ENCODE measurements at places on chromosomes 2 and 18.

DNA sequence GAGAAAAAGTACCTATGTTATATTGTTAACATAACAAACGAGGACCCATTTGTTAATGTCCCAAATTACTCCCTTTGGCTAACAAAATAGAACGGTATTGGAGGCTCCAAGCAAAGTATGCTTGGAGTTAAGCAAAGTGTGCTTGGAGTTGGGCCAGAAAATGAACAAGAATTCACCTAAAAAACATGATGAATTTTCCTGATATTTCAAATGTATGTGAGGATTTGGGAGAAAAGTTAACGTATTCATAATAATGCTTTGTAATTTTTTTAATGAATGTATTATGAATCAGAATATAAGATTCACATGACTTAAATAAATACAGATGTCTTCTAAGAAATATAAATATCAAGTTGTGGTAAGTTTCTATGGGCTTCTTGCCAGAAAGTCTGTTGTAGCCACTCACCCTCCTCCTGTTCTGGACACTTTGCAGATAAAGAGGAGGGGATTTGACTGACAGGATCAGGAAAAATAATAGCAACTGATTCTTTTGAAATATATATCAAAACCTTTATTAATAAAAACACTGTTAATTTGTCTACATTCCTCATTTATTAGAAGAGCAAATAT is 423.7 kb upstream of the MMADHC start:
- DNase-seq = no peak

DNA sequence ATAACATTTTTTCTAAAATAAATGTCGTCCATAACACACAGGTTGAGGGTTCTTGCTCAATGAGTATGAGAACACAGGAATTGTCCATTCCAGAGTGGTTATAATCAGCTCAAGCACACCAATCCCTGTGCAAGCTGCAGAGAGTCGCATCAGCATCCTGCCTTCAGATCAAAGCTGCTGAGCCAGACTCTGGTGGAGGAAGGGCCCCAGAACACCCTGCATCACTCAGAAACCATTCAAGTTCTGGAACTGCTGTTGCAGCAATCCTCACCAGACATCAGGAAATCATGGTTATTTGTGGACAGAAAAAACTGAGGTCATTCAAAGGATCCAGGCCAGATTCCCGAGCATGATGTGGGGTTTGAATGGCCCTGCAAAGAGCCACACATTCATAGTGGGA is 44.5 kb downstream of the DNER start:
- no peak for DNase-seq

GRCh38 chr2:178188466-178188865 is 5.8 kb upstream of the OSBPL6 start:
- no peak for DNase-seq

DNA sequence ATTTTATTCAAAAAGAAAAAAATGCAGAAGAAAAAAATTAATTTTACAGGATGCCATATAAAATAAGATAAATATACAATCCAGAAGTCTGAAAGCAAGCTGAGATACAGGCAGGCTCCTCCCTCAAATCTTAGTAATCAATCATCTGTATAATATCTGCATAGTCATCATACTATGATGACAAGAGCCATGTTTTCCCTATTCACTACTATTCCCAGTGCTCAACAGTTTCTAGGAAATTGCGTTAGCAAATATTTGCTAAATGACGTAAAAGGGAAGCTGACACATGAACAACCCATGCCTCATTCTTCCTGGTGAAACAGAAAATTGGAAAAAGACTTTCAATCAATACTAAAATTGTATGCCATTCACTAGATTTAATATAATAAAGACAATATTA is 793.2 kb downstream of the SUCLG1 start:
- DNase-seq = no peak

DNA sequence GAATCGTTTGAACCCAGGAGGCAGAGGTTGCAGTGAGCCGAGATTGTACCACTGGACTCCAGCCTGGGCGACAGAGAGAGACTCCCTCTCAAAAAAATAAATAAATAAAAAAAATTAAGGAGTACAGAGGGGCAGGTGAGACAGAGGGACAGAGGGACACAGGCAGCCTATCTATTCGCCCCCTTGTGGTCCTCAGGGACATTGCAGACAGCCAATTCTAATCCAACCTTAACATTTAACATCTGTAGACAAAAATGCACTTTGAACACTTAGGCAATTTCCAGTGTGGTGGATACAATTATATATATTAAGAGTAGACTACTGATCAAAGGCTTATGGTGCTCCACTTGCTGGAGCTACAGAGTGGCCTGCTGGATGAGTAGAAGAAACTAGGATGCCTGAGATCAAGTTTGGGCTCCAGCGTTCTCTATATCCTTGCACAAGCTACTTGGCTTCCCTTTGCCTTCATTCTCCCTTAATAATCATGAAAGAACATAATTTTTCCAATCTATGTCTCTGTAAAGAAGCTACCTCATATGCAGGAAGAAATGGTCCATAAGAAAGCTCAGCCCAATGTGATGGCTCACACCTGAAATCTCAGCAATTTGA is 8.2 kb upstream of the SMARCAL1 start:
- DNase-seq = peak; percentile 11

DNA sequence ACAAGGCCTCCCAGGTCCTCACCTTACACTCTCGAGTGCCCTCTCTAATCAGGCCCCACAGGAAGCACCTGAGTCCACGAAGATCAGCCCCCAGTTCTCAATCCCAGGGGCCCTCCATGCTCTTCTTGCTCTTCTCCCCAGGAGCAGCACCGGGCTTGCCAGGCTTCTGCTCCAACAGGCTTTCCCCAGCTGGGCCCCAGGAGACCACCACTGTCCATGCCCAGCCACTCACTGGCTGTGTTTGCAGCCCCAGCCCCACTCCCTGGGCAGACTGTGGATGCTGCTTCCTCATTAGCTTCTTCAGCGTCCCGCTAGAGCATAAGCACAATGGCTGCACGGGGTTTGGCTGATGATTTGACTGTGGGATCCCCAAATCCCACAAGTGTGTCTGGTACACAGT is 781.9 kb downstream of the GALR1 start:
- no peak for DNase-seq

GRCh38 chr18:54983791-54984190 is 24.5 kb upstream of the CCDC68 start:
- DNase-seq = no peak

DNA sequence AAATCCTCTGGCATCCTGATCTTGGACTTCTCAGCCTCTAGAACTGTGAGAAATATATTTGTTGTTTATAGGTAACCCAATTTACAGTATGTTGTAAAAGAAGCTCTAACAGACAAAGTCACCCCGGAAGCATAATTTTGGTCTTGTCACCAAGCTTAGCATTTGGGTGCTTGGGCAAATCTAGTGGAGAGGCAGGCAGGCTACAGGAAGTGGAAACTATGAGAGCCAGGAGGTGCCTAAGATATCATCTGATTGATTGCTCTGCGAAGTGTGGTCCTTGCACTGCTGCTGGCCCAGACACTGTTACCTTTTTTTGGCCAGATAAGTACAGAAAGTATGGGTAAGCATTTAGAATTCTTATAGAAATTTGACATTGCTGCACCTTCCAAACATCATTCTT is 102.9 kb downstream of the CDC42EP3 start:
- no peak for DNase-seq

DNA sequence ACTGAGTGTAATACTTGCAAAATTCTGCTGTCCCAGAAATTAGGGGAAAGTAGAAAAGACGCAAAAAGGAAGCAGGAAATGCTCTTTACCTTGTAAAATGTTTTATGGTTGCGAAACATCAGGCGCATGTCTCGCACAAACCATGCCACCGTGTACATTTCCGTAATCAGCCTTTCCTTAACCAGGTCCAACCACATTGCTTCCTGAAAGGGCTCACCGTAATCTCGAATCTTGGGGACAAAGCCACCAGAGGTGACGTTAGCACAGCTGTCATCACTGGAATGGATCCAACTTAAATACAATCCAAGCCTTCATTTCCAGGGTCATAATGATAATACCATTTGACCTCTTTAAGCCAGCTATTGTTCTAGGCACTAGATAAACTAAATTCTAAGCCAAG is 49.3 kb downstream of the SP110 start:
- DNase-seq = no peak

DNA sequence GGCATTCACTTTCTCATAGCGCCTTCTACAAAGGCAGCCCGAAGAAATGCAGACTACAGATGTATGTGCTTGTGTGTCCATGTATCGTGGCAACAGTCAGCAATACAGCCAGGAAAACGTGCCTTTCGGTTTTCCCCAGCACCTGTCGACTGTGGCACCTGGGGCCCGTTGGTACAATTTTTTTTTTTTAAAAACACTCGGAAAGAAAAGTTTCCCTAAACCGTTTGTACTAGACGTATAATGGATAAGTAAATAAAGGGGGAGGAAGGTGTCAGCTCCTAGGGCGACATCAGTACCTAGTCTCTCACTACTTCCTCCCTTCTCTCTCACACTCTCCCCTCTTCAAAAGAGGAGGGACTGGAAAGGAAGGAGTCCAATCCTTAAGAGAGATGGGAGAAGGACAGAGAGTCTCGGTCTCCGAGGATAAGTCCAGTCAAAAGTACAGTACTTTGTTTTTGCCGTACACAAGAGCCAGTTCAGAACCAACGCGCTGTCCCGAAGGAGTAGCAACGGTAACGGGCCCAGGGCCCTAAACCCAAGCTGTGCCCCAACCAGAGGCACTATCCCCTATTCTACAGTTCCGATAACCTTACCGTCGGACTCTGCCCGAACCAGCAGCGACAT is 759 bp downstream of the PPP4R3B start:
- no peak for DNase-seq

DNA sequence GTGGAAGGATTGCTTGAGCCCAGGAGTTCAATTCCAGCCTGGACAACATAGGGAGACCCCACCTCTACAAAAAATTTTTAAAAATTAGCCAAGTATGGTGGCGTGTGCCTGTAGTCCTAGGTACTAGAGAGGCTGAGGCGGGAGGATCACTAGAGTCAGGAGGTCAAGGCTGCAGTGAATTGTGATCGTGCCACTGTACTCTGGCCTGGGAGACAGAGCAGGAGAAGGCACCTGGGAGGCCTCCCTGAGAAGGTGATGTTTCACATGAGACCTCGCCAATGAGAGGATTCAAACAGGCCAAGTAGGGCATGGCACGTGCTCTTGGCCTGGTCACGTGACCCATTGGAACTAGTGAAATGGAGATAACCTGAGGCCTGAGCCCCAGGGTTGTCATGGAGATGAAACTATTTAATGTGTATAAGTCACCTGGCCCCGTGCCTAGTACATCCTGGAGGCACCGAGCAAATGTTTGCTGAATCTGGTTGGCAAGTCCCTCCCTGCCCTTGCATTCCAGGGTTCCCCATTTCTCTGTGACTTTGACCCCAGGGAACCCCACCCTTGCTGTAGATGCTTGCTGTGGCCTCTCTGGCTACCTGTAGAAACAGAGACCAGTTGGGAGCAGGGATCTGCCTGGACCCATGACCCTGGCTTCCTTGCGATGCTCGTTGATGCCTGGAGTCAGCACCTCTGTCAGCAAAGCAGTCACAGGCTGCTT is 26.1 kb upstream of the ROCK2 start:
- DNase-seq = no peak

GRCh38 chr18:54557958-54558357 is 33.1 kb upstream of the DYNAP start:
- DNase-seq = no peak

- no peak for DNase-seq
These were observed 193.9 kb downstream of the SMAD2 start for GRCh38 chr18:47736376-47737140.

- no peak for DNase-seq
These were observed 179.4 kb downstream of the SEPTIN10 start for GRCh38 chr2:109434351-109434750.

DNA sequence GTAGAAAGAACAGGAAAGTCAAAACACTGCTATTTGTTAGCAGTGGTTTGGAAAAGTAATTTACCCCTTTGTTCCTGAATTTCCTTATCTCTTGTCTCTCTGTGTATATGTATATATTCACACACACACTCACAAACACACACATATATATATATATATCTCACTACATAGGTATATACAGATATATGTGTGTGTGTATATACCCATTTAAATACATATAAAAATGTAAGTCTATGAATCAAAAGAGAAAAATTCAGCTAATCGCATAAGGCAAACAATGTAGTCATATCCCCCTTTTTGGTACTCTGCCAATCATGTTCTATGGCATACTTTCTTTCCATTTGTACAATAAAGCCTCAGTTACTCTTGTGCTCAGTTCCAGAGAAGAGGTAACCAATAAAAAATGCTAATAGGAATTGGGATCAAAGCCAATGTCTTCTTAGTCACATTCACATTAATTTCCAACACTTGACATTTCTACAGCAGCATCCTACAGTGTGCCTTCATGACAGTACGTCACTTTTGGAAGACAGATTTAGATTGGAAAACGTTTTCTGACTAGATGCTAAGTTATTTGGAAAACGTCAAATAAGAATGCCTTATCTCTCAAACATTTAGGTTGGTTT is 94.6 kb downstream of the MC4R start:
- DNase-seq = no peak

- no peak for DNase-seq
These were observed 187.6 kb downstream of the DOK6 start for GRCh38 chr18:69588301-69588700.

GRCh38 chr18:32280188-32280783 is 90.4 kb downstream of the MEP1B start:
- DNase-seq = no peak

GRCh38 chr18:47286776-47287410 is 35.4 kb upstream of the SKOR2 start:
- no peak for DNase-seq

GRCh38 chr18:24914171-24914525 is 437.8 kb downstream of the ZNF521 start:
- no peak for DNase-seq

GRCh38 chr2:213932-214693 is 49.7 kb downstream of the SH3YL1 start:
- no peak for DNase-seq

All from stimulated activated CD8-positive, alpha-beta memory T cell treated with anti-CD3 and anti-CD28 coated beads, Interleukin-2, amount 100 ng/mL, for 1 hour (primary cell).